ENCODE measurements at places on chromosomes 5 and 9. TPM values are rescaled to one million over a fixed set of nuclear protein-coding genes. Genes with fewer than 3 reads are reported as not detected.

GRCh38 chr5:135705141-135705631 lies 126.4 kb upstream of the CXCL14 start:
- no peak for DNase-seq

DNA sequence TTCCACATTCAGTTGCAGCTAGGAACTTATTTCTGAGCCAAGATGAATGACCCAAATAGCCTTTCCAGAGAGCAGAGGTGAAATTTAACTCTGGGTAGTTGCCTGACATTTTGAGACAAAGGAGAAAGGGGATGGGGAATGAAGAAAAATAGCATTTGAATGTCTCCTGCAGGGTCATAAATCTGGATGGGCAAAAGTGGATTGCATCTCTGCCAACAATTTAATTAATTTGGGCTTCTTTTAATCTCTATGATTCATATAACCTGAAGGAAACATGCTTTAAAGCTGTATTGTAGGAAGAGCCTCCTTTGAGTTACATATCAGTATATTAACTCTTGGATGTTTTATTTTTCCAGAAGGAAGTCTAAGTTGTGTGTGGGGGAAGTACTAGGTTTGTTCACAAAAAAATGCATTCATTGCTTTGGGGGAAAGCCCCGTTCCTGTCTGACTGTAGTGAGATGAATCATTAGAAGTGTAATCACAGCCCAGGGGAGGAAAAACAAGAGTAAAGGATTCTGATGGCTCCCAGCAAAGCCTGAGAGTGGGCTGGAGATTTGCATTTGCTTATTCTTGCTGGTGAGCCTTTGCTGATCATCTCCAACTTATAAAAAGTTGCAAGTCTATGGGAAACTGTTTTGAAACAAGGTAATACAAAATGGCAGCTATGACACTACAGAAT lies 133.0 kb upstream of the IQGAP2 start:
- DNase-seq = no peak

DNA sequence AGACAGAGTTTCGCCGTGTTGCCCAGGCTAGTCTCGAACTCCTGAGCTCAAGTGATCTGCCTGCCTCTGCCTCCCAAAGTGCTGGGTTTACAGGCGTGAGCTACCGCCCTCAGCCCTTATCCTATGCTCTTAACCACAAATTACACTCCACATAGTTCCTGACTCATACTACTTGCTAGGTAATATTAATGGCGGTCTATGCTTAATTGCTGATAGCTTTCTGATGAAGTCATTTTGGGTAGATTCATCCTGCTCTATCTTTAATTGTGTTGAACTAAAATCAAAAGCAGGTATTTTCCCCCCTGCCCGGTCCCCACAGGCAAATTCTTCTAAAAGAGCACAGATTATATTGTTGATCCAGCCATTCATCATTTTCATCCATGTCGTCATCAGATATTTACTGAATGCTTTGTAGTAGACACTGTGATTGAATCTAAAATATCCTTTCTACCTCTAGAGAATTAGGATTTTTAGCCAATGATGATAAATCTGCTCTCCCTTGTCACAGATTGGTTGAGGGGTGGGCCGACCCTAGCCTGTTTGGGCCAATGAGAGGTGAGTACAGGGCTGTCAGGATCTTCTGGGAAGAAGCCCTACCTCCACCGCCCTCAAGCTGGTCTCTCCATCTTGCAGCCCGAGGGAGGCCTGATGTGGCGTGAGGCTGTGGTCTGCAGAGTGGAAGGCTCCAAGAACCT lies 144.8 kb downstream of the NR3C1 start:
- DNase-seq = no peak

GRCh38 chr5:143001764-143002351 lies 231.7 kb downstream of the ARHGAP26 start:
- DNase-seq = no peak

DNA sequence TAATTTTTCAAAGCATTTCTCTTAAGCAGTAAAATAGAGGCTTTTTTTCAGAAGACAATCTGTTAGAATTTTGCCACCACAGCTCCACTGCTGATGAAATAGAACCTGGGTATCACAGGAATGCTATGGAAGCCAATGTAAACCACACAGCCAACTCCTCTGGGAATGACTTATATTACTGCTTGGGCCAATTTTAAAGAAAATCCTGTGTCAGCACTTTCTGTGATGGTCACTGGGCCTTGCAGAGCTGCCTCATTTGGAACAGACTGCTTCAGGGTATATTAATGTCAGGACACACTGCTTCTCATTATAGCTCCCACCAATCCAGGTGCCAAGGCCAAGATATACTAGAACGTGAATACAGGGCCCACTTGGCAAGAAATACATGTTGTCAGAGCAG lies 144.1 kb upstream of the ACTBL2 start:
- no peak for DNase-seq

DNA sequence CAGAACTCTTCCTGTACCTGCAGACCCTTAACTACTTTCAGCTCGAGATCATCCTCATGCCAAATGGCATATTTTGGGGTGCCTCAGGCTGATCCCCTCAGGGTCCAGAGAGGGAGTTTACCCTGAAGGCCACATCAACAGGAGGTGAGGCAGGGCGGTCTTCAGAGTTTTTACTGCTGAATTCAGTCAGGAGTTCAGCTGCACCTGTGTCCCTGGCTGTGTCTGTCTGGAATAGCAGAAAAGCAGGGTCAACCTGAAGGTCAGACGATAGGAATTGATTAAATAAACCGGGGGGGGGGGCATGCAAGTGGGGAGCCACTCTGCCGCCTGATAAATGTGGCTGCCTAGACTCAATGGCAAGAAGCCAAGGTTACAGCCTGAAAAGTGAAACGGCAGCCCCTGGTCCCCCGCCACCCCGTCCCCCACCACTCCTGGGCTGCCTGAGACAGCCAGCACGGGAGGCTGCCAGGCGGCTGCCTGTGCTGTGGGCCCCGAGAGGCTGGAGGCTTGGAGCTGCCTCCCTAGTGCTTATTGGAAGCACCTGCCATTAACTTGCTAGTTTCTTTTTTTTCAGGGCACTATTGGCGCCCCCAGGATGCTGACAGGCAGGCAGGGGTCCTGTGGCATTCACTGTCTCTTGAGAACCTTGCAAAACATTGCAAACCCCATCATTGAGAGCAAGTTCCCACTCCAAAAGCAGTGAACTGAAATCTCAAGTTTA lies 182.7 kb upstream of the PPP1R26 start:
- no peak for DNase-seq

GRCh38 chr5:10564838-10565784 lies 1.2 kb downstream of the ANKRD33B start:
- no peak for DNase-seq

DNA sequence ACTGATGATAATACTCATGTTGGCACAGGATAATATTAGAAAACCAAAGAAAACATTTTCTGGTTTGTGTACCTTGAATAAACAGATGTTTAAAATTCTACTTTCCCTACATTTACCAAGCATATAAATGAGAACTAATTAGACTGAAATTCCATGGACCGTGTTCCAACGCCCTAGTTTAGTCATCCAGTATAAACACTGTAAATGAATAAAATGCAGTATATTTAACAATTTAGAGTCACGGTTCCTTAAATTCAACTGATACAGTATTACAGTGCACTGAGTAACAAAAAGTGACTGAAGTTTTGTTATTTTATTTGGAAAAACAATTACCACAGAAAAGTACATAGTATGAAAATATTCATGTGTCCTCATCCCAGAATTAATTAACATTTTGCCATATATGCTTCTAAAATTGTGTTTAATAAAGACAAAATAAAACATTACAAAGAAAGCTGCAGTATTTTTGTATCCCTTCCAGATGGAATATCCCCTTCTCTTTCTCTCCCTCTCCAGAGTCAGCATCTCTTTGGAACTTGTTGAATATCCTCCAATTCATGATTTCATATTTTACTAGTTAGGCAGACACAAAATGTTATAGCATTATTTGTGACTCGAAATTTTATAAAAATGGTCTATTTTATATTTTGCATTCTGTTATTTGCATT lies 112.5 kb downstream of the HMHB1 start:
- DNase-seq = no peak

- DNase-seq = no peak
Observed at GRCh38 chr9:124488641-124489210, 18.5 kb downstream of the NR5A1 start.

DNA sequence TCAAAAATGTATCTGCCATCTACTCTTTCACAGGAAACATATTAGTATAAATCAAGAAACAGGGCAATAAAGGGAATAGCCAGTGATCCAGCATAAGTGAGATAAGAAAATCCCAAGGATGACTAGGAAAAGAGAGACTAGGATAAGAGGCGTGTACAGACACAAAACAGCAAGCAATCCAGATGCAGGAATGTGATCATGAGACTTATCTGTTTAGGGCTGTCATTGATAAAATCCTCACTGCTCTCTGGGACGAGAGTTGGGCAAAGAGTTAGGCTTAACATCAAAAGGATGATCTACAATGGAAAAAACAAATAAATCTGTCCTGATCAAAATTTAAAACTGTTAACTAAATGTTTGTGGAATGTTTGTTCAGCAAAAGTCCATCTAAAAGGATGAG lies 1156.8 kb upstream of the C9orf72 start:
- no peak for DNase-seq

- no peak for DNase-seq
Observed at GRCh38 chr9:81370650-81371049, 318.7 kb downstream of the TLE1 start.

DNA sequence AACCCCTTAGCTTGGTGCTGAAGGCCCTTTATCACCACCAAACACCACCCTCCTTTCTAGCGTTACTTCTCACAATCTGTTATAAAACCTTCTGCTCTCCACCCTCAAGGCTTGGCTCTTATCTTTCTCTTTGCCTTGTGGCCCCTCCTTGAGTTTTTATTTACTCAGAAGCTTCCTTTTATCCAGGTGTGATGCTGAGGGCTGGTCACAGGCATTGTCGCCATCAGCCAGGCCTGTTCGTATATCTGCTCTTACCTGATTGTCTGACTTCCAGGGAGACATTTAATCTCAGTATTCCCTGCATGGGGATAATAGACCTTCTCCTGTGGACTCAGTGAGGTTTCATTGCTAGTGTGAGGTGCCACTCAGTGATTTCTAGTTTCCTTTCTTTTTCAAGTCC lies 34.2 kb downstream of the MEGF10 start:
- DNase-seq = no peak

DNA sequence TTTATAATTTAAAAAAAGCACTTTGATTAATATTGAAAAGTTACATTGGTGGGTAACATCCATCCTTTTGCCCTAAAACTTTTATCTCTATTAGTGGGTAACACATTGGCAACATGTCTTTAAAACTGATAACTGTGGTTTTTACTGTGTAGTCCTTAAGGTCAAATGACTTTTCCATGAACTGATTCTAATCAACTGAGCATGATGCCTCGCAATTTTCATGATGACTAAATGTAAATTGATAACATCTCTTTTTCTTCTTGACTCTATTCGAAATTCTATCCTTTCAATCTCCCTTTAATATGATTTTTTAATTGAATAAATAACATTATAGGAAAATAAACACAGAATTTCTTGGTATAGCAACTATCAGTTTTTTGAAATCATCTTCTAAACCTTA lies 6.3 kb upstream of the IL5 start:
- DNase-seq = no peak

DNA sequence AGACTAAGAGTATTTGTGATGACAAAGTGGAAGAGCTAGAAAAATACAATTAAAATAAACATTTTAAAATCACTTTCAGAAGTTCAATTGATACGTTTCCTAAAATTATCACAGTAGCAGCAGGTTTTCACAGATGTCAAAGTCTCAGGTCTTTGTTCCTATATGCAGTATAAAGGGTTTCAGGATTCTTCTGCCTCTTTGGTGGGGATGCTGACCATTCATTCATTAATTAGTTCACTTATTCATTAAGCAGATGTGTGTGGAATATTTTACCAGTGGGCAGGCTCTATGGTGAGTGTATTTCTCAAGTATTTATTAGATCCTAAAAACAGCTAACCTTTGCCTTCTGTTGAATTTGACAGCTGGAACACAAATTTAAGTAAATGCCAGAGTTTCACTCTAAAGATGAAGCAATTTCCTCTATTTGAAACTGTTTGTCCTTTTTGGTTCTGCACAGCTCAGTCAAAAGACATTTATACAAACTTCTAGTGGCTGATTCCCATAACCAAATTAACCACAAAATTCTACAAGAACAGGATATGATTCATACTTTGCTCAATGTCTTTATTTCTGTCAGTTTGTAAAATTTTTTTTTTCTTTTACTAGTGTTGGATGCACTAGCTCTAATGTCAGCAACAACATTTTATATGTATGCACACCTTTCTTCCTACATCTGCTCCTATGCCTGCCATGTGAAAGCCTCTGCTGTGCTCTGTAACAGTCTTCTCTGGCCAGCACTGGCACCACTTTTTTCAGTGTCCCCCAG lies 75.9 kb upstream of the PRR16 start:
- DNase-seq = no peak

DNA sequence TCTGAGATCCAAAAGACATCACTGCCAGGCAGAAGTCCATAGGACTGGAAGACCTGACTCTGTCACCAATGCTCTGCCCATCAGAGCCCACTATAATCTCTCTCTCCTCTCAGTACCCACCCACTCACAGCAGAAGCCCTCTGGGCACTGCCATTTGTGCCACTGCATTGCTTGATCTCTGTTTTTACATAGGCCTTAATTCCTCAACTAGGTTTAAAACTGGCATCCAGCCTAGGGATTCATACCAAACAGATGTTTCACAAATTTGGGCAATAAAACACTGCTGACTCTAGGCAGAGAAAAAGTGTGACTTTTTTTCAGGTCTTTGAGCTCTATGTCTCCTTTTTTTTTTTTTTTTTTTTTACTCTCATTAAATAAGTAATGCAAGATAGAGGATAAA lies 91.1 kb upstream of the RANBP3L start:
- DNase-seq = no peak

DNA sequence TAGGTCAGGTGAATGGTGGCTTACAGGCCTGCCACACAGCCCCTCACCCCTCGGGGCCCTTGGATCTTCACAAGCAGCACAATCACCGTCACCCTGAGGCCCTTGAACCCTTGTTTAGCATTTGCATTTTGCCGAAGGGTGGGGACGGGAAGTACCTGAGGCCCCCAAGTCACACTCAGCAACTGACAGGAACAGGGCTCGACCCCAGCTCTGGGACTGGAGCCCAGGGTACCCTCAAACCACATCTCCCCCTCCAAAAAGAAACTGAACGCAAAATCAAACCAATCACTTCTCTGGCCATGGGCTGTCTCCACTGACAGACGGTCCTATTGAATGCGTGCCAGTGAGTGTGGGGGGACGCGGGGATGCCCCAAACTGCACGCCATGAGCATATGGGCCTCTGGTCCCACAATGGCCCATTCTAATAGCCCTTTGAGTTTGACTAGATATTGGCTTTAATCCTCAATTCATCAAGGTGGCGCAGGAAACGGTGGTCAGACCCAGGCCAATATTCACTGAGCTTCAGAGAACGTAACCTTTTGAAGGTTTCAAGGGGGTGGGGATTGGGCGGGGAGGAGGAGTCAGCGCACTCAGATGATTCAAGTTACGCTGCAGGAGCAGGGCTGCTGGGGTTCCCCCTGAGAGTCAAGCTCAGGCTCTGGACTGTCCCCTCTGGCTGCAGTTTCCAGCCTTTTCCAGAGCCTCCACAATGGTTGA lies 176.0 kb downstream of the DAB2IP start:
- no peak for DNase-seq

The C5orf34 gene
- 3.3 TPM for total RNA-seq

The FCN2 gene
- not detected for total RNA-seq

The JAKMIP2 gene
- 0.88 TPM for total RNA-seq

The RAI14 gene
- not detected for total RNA-seq

The ARSK gene
- 2.5 TPM for total RNA-seq

The EIF4EBP3 gene
- 10.7 TPM for total RNA-seq

The SOWAHA gene
- not detected for total RNA-seq

The ADAMTSL2 gene
- 0.73 TPM for total RNA-seq

The HCN1 gene
- not detected for total RNA-seq

The DNAI1 gene
- total RNA-seq = not detected

The HRCT1 gene
- total RNA-seq = not detected

The CCIN gene
- 0.56 TPM for total RNA-seq

The NUTM2G gene
- not detected for total RNA-seq

The IFNA17 gene
- total RNA-seq = not detected

Data from naive thymus-derived CD4-positive, alpha-beta T cell (primary cell).